ENCODE measurements at places on chromosomes 13 and 19.

DNA sequence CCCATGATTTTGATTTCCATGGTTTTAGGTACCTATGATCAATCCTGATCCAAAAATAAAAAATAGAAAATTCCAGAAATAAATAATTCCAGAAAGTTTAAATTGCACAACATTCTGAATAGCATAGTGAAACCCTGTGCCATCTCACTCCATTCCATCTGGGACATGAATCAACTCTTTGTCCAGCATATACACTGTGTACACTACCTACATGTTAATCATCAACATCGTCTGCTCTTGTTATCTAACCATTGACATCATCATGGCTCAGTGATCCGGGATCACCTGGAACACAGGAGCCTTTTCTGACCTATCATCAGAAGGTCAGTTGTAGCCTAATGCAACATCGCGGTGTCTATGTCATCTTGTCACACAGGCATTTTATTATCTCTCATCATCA is 75.6 kb downstream of the MYO16 start:
- DNase-seq = no peak

DNA sequence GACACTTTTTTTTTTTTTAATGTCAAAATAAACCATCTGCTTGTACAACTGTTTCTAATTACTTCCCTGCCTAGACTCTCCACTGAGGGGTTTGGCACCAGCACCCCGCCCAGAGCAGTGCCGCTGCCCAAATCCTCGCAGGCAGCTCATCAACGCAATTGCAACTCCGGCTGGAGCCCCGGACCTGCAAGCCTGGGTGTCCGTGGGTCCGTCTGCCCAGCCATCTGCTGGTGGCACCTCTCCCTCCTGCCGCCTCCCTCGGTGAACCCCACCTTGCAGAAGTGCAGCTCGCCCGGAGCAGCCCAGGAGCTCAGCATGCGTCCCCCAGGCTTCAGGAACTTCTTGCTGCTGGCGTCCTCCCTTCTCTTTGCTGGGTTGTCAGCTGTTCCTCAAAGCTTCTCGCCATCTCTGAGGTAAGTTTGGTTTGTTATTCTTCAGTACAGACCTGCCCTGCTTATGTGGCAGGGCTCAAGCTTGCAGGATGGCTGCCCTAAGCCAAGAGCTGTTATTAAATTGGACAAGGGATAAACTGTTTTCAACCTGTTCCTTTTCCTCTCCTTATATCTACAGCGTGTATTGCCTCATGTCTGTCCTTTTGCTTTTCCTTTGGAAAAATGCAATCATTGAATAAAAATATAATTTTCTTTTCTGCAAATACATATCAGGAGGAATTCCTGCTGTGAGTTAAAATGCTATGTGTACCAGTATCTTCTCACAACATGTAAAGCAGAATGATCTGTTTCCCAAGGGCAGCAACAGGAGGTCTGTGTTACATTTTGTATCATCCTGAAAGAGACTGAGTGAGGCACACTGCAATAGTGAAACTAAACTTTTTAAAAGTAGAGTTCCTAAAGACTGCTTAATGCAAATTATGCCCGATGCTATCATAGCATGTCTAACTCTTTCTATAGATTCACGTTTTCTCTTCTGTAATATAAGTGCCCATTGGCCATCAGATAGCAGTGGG is at the start of gene ITGBL1:
Gene ITGBL1 (plus strand): TSS at position 157 of the 967 bp plus-strand sequence. CDS start 159 bp downstream, at position 316.
- DNase-seq = peak; percentile 52

DNA sequence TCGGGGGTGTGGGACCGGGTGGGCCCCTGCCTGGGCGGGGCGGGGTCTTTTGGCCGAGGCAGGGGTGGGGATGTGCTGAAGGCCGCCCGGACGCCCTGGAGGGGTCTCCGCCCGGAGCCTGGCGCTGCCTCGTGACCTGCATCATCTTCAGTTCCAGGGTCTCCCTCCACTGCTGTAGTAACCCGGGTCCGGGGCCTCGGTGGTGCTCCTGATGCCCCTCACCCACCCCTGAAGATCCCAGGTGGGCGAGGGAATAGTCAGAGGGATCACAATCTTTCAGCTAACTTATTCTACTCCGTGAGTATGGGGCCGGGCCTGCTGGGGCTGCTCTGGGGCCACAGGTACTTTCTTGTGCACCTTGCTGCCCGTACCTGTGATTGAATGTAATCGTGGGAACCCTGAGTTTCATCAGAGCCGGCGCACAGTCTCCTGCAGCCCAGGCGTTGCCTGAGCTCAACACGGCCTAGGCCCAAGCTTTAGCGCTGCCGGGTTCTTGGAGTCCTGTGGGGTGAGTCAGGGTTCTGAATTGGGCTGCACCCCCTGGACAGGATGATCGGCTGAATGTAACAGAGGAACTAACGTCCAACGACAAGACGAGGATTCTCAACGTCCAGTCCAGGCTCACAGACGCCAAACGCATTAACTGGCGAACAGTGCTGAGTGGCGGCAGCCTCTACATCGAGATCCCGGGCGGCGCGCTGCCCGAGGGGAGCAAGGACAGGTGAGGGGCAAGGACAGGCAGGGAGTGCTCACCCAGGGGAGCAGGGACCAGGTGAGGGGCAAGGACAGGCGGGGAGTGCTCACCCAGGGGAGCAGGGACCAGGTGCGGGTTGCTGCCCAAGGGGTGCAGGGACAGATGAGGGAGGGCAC is 10.5 kb downstream of the PEAK3 start:
- no peak for DNase-seq

DNA sequence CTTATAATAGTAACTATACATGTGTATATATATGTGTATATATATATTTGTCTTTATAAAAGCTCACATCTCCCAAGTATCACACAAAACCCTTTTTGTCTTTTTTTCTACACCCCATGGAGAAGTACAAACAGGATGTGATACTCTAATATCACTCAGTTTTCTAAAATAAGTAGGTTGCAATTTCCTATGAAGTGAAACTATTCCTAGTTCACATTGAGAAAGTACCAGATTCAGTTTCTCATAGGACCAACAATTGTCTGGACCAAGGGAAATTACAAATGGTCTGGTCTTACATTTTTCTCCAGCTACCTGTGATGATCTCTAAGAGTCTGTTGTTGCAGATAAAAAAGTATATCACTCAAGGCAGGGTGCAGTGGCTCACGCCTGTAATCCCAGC is 17.9 kb upstream of the LILRB1 start:
- no peak for DNase-seq

DNA sequence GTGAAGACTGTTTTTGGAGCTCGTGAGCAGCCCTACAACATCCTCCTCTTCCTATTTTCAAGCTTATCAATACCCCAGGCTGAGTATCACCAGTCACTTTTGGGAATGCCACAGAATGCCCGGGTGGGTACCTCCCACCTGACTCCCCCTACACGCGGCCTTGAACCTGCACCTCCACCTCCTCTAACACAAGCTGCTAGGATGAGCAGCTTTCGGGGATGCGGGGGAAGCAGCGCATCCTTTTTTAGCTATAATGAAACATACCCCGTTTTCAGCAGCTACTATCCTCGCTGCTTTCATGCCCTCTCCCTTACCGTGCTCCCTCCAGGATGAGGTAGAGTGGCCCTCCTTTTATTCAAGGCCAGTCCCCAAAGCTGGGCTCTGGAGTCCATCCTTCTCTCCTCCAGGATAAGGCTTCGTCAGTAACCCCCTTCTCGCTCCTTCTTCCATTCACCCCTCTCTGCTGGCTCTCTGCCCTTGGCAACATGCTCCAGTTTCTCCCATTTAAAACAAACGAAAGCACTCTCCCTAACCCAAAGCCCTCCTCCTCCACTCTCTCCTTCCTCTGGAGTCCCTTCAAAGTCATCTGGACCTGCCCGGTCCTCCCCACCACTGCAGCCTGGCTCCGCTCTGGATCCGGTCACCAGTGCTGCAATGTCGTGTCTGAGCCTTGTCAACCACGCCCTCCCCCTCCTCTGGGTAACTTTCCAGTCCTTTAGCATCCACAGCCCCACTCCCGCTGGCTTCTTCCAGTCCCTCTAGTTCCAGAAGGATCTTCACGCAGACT is 55.3 kb downstream of the STK24 start:
- DNase-seq = no peak

GRCh38 chr13:88097541-88097940 is 426.4 kb downstream of the SLITRK5 start:
- no peak for DNase-seq

Data from femur (tissue), 1 donor.